Inflammatory macrophage treated with lipopolysaccharide for 1 hour (primary cell): ENCODE measurements at places on chromosomes 12 and 14.

GRCh38 chr14:76015668-76016067 lies 30.1 kb downstream of the IFT43 start:
- no peak for DNase-seq

DNA sequence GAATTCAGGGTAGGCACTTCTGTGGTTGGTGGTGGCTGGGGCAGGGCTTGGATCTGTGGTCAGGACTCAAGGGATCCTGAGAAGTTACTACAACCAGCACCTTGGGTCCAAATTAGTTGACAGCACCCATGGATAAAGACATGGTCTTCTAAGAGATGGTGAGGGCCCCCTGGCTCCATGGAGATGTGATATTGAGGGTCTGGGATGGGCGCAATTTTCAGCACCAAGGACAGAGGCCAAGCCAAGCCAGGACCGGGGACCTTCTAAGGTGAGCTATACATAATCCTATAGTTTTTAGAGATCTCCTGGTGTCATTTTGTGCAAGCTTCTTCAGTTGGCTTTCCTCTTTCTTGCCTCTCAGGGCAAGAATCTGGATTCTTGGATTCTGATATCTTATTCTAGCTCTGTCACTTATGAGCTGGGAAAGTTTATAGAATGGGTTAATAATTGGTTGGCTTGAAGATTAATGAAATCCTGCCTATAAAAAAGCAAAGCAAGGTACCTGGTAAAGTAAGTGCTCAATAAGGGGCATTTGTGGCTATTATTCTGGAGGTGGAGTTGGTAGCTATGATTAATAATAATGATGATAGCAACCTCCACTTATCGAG lies 130.1 kb upstream of the LHX5 start:
- DNase-seq, result no peak

- peak; percentile 53 for DNase-seq
Observed at GRCh38 chr12:45235087-45236025, 19.5 kb downstream of the ANO6 start.

- no peak for DNase-seq
Observed at GRCh38 chr12:26691234-26691970, 141.6 kb downstream of the ITPR2 start.

DNA sequence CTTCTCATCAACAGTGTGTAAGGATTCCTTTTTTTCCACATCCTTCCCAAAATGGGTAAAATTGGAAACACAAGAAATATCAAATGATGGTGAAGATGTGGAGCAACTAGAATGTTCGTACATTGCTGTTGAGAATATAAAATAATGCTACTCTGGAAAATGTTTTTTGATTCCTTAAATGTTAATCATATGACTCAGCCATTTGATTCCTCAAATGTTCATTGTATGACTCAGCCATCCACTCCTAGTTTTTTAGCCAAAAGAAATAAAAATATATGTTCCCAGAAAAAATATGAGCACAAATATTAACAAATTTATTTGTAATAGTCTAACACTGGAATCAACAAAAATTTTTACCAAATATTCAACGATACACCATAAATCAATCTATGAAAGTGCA lies 1108.6 kb downstream of the LRFN5 start:
- no peak for DNase-seq

GRCh38 chr12:47207829-47208248 lies 128.1 kb upstream of the AMIGO2 start:
- peak; percentile 34 for DNase-seq

DNA sequence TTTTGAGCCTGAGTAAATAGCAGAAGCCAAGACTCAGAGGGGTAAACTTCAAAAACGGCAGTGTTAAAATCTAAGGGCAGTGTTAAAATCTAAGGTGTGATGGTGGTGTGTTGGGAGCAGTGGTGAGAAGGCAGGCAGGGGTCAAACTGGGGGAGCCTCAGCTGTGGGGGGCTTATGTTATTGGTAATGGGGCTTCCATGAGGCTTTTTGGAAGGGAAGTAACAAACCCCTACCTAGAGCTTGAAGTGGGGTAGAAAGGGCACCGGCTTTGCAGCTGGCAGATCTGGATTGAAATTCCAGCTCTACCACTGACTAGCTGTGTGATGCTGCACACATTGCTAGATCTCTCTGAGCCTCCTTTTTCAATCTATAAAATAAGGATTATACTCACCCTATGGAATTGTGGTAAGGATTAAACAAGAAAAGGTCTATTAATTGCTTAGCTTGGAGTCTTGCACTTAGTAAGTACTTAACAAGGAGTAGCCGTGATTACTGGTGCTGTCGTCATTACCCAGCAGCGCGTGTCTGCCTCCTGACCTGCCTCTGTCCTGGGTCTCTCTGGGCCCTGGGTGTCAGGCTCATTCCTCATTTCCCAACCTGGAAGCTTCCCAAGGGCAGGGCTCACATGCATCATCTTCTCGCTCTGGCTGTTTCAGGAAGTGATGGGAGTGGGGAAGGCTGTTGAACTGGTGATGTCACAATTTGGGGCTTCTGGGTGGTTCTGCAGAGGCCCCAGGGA lies 18.5 kb upstream of the KRT80 start:
- DNase-seq, result peak; percentile 40

DNA sequence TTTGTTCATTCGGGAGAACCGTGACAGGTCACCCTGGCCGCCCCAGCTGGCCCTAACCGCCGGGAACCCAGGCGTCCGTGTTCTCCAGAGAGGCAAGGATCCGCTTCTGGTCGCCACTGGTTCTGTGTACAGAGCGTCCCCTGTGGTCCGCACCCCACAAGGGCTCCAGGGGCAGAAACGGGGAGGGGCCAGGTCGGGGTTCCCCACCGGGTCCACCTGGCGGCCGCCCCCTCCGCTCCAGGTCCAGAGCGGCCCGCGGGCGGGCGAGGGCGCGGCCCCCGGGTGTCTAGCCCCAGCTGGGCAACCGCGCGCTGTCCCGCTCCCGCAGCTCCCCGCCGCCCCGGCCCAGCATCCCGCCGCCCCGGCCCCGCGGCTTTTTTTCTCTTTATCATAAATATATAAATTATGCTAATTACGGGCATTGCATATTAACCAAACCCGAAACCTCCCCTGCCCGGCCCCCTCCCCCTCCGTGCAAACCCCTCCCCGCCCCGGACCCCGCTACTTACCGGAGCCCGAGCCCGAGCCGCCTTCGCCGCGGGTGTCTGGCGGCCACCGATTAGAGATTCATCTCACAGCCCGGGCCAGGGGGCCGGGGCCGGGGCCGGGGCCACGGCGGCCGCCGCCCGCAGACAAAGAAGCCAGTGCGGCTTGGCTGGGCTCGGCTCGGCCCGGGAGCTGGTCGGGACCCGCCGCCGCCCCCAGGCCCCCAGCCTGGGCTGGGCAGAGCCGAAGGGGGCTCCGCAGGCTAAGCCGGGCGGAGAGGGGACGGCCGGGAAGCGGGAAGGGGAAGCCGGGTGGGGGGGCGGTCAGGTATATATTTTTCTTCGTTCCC lies 512 bp downstream of the POU6F1 start:
- DNase-seq, result no peak

- DNase-seq, result no peak
Observed at GRCh38 chr12:54189198-54189539, 384 bp upstream of the SMUG1 start.

DNA sequence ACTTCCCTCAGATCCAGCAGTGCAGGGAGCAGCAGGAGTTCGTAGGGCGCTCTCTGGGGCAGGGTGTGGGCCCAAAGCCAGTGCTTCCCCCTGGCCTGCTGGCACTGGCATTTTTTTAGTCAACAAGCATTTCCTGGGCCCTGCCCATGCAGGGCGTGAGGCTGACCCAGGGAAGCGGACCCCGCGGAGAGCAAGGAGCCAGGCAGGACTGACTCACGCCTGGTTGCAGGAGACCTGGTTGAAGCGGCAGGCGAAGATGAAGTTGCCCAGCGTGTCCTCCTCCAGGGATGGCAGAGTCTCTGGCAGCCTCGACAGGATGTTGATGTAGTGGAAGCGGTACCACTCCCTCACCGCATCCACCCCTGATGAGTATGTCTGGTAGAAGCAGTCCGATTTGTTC lies 13.5 kb downstream of the SCNN1A start:
- DNase-seq, result peak; percentile 41

- no peak for DNase-seq
Observed at GRCh38 chr12:23694920-23695319, 254.6 kb downstream of the SOX5 start.

GRCh38 chr12:79006306-79006705 lies 141.7 kb downstream of the SYT1 start:
- no peak for DNase-seq

GRCh38 chr12:103897316-103897715 lies 32.9 kb upstream of the HSP90B1 start:
- DNase-seq, result no peak

GRCh38 chr12:27012982-27013255 lies 1.3 kb downstream of the TM7SF3 start:
- DNase-seq, result no peak

DNA sequence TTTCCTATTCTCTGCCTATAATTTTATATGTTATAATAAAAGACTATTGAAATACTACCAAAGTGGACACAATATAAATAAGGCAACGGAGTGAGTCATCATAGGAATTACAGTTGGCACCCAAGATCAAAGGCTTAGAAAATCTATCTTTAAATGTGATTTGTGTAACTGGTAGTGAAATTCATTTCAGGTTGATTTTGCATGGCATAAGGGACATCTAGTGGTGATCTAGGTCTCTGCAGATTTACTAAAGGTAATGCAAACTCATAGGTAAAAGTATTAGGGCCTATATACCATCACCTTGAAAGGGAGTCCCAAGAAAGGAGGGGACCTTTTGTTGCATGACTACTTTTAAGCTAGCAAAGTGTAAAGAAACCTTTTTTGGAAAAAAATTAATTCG lies 527.2 kb downstream of the NRXN3 start:
- no peak for DNase-seq

GRCh38 chr14:71094722-71095121 lies 187.5 kb downstream of the PCNX1 start:
- DNase-seq, result no peak
